ENCODE measurements at places on chromosomes 5 and 9.

GRCh38 chr5:80554646-80555045, 15.4 kb downstream of the ANKRD34B start:
- no peak for DNase-seq

DNA sequence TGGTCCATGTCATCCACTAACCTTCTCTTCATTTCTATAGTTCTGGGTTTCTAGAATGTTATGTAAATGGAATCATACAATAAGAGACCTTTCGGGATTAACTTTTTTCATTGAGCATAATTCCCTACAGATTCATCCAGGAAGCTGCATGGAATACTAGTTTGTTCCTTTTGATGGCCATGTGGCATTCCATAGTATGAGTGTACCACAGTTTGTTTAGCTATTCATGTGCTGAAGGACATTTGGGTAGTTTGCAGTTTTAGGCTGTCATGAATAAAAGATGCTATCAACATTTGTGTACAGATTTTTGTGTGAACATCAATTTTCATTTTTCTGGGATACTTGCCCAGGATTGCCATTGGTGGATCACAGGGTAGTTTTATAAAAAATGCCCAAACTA, 6.8 kb upstream of the SPTLC1 start:
- DNase-seq: no peak

GRCh38 chr9:1100201-1100600, 50.0 kb downstream of the DMRT2 start:
- DNase-seq: no peak

DNA sequence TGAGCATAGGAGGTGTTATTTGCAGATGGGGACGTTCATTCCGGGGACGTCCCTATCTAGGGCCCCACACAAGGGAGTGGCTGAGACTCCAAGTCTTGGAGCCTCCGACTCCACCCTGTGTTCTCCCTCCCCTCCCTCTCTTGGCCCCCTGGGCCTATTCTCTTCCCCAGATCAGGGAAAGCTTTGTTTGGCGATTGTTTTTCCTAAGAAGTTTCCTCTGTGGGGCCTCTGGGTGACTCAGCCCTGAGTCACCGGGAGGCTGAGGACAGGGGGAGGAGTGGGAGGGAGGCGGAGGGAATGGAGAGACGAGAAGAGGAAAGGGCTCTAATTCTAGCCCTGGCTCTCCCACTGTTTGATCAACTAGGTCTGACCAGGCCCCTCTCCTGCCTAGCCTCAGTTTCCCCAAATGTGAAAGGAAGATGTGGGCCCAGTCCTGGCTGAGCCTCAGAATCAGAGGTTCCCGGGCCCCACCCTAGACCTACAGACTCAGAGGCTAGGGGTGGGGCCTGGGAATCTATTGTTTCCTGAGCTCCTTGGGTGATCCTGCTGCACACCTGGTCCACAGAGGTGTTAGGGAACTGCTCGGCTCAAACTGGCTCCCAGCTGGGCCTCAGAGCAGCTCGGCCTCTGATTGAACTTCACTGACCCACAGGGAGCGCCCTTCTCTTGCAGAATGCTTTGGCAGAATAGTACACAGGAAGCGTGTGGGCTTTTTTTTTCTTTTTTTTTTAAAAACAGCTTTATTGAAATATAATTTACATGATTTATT, 19.2 kb downstream of the GSN start:
- DNase-seq: no peak

- no peak for DNase-seq
These were observed 121.6 kb upstream of the TARS1 start for GRCh38 chr5:33319151-33319550.

DNA sequence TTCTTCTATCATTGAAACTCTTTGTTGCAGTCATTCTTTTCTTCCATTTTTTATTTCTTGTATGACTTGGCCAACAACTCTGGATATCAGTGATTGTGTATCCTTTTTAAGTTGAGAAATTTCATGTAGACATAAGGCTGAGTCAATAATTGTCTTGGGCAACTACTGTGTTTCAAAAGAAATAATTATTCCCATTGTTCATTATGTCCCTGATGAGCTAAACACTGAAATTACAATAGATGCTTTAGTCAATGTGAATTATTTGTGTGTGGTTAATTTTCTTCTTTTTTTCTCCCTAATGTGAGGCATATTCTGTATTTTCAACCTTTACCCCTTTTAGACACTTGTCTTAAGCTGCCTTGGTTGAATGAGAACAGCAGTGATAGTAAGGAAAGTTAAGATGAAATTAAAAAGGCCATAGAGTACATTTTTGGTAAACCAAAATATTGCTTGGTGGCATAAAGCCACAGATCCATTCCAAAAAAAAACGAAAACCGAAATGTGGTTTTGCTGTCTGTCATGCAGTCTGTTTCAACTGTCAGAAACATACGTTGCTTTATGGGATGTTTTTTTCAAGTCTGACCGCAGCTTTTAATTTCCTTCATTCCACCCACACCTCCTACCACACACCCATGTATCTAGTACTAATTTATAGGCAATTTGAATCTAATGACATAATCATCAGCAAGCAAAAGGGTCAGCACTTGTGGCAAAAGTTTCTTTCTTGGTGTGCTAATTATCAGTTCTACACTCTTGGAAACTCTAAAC, 21.1 kb downstream of the TLE4 start:
- DNase-seq: no peak

DNA sequence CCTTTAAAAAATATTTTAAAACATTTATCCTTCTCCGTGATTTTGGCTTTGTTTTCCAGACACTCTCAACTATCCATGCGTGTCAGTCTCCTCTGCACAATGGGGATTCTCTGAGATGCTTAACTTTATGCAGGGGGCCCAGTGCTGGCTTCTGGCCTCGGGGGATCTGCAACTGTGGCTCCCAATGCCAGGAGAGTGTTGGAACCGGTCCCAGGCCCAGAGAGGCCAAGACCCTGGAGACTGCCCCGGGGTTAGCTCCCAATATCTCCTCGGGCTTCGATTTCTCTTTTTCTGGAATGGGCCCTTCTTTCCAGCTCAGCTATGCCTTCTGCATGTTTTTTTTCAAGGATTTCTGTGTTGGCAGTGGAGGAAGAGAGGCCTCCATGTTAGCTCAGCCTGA, 20.1 kb upstream of the SARDH start:
- no peak for DNase-seq

DNA sequence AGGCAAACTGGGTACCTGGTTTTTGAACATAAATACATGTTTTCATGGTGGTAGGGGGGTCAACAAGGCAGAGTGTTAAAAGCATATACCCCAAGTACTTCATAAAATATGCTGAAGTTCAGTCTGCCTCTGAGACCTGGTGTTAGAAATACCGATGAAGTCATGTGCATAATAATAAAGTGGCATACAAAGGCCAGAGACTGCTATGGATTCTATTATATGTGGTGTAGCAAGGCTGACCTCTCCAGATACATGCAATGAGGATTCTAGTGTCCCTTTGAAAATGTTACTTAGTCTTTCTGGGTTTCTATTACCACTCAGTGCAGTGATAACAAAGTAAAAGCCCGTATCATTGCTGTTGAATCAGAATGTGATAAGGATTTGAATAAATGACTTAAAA, 487.5 kb upstream of the ZNF608 start:
- no peak for DNase-seq

- no peak for DNase-seq
These were observed 48.4 kb downstream of the GPR21 start for GRCh38 chr9:123081824-123082223.

- DNase-seq: no peak
These were observed 2.0 kb upstream of the SPATA31E1 start for GRCh38 chr9:87880683-87881082.

DNA sequence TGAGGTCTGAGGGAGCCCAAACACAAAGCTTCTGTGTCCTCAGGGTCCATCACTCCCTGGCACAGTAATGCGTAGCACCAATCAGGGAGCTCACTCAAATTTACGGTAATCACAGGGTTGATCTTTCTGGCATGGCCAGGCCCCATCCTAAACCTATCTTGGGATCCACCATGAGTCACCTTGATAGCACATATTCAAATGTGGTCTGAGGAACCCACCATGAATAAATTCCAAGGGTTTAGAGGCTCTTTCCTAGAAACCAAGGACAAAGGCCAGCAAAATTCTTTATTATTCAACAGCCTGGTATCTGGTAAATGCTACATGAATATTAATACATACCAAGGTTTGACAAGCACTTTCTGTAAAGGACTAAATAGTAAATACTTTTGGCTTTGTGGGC, 254.5 kb downstream of the TLR4 start:
- DNase-seq: no peak

GRCh38 chr9:106962615-106963363, 99.8 kb downstream of the ZNF462 start:
- no peak for DNase-seq

DNA sequence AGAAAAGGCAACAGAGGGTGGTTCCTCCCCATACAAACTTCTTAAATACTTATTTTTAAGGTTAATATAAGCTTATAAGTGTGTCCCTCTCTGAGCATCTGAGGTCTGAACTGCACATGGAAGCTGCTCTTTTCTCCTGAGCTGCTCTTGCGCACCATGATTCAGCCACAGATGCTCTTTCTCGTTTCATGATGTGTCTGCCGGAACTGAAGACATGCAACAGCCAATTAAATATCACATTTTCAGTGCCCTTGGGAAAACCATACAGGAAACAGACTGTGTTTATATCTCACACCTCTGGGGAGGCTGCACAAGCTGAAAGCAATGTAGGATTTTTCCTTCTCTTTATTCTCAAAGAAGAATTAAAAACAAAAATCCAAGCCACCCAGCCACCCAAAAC, 96.8 kb upstream of the NREP start:
- no peak for DNase-seq

- DNase-seq: no peak
These were observed 41.6 kb downstream of the PTAR1 start for GRCh38 chr9:69718218-69718617.

- no peak for DNase-seq
These were observed 362.7 kb upstream of the RFX3 start for GRCh38 chr9:3888497-3888858.

DNA sequence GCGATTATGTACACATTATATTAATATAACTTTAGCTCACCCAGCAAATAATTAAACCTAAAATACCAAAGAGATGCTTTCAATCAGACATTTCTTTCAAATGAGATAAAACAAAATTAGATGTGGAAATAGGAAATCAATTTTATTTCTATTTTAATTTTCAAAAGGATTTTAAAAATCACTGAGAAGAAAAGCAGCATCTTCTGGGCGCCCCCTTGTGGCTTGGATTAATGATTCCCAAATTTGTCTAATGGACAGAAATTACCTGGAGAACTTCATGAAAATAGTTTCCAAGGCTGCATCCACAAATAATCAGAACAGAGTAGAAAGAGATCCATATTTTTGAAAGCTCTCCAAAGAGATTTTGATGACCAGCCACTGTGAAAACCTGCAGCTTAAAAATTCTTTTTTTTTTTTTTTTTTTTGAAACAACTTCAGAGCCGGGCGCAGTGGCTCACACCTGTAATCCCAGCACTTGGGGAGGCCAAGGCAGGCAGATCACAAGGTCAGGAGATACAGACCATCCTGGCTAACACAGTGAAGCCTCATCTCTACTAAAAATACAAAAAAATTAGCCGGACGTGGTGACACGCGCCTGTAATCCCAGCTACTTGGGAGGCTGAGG, 50.9 kb upstream of the CEMIP2 start:
- no peak for DNase-seq

GRCh38 chr5:59206132-59206581, 623.3 kb downstream of the RAB3C start:
- DNase-seq: no peak

DNA sequence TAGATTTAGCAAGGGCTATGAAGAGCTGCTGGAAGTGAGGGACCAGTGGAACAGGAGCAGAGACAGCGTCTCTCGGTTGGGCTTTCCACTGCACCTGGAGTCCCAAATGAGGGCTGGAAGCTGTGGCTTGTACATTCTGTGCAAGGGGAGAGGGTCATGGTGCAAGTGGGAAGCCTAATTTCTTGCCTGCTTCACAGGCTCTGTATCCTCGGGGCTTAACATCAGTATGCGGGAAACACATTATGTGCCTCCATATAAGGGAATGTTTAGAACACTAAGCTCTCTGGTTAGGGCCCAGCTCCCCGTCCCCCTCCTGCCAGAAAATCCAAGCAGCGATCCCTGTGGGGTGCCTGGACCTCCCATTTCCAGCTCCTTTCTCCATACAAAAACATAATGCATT, 89.0 kb upstream of the NIPAL4 start:
- no peak for DNase-seq

GRCh38 chr9:135559606-135560005, 1.9 kb upstream of the PAEP start:
- DNase-seq: no peak

- no peak for DNase-seq
These were observed 309.4 kb downstream of the NR3C1 start for GRCh38 chr5:143094087-143094521.

DNA sequence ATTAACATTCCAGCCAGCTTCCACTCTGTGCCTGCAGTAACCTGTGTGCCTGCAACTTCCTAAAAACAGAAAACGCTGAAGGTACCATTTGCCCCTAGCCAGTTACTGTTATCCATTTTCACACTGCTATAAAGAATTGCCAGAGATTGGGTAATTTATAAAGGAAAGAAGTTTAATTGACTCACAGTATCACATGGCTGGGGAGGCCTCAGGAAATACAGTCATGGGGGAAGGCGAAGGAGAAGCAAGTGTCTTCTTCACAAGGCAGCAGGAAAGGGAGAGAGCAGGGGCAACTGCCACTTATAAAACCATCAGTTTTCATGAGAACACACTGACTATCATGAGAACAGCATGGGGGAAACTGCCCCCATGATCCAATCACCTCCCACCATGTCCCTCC, 31.2 kb downstream of the PTCD2 start:
- no peak for DNase-seq

DNA sequence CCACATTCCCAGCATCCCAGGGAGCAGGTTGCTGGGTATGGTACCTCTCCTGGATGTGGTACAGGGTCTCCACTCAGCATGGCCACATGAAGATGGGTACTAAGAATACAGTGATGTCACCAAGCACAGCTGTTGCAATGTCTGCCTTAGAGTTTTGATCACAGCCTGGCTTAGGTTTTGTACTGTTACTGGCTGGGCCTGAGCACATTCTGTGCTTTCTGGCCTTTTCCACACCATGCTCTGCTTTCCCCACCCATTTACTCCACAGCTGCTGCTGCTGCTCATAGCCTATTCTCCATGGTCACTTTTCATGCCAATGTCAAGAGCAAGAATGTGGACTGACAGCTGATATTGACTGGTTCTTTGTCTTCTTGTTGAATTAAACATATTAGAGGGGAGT, 481.9 kb downstream of the ARHGEF28 start:
- no peak for DNase-seq

- no peak for DNase-seq
These were observed 5.4 kb upstream of the CEP72 start for GRCh38 chr5:606526-607399.

GRCh38 chr9:22005021-22005701, 3.9 kb downstream of the CDKN2B start:
- DNase-seq: no peak

GRCh38 chr9:101737165-101737704, 1.2 kb downstream of the GRIN3A start:
- DNase-seq: no peak

- no peak for DNase-seq
These were observed 378.5 kb downstream of the PLK2 start for GRCh38 chr5:58081435-58081834.

GRCh38 chr5:147398860-147399259, 111.0 kb downstream of the DPYSL3 start:
- DNase-seq: no peak
